Activated CD8-positive, alpha-beta memory T cell treated with anti-CD3 and anti-CD28 coated beads, Interleukin-2, amount 10 ng/mL, durations not matched to agents 7 days and 5 days (primary cell): ENCODE measurements at places on chromosomes 7 and 10.

- no peak overlapping the region for H3K27ac ChIP-seq
- H3K36me3 ChIP-seq: no peaks in the 10 kb centered on the region
- no peaks in the 10 kb centered on the region for H3K4me1 ChIP-seq
- no peak for DNase-seq
- H3K27me3 ChIP-seq: no peaks in the 10 kb centered on the region
Observed at GRCh38 chr7:41046776-41047175, 656.1 kb downstream of the INHBA start.

DNA sequence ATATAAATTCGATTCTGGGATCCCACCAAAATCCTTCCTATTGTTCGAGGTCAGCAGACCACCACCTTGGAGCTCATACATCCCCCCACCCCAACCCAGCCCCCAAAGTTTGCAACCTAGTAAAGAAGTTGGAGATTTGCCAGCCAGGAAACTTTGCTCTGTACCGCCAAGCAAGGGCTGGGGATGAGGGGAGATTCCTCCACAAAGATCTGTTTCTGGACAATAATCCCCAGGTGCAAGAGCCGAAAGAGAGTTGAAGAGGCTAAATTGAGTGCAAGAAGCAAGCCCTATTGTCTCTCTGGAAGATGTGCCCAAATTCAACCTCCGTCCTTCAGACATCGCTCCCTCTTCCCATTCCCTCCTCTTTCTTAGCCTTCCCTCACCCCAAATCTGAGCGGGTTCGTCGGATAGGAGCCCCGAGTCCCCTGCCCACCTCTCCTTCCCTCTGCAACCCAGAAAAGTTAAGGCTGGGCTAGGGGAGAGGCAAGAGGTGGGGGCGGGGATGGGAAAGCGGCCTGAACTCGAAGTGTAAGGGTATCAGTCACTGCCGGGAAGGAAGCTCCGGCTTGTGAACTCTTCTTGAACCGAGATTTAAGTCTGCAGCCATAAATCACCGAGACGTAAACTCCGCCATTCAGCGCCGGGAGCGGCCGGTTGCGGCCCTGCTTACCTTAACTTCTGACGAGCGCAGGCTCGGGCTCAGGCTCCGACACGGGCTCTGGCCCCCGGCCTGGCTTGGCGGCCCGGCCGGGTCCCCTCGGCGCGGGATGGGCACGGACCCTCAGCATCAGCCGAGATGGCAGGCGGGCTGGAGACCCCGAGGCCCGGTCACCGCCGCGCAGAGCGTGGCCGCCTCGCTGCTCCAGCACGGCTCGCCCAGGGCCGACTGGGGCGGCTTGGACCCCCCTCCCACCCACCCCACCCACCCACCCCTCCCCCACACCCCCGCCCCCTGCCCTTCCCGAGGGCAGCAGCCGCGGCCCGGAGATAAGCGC, 10.8 kb upstream of the HOXA2 start:
- DNase-seq: no peak
- H3K36me3 ChIP-seq: no peaks in the 10 kb centered on the region
- H3K4me1 ChIP-seq: no peaks in the 10 kb centered on the region
- H3K4me3 ChIP-seq: no peak overlapping the region
- no peak overlapping the region for H3K27ac ChIP-seq
- peaks cover 3% of the 10 kb centered on the region for H3K27me3 ChIP-seq

DNA sequence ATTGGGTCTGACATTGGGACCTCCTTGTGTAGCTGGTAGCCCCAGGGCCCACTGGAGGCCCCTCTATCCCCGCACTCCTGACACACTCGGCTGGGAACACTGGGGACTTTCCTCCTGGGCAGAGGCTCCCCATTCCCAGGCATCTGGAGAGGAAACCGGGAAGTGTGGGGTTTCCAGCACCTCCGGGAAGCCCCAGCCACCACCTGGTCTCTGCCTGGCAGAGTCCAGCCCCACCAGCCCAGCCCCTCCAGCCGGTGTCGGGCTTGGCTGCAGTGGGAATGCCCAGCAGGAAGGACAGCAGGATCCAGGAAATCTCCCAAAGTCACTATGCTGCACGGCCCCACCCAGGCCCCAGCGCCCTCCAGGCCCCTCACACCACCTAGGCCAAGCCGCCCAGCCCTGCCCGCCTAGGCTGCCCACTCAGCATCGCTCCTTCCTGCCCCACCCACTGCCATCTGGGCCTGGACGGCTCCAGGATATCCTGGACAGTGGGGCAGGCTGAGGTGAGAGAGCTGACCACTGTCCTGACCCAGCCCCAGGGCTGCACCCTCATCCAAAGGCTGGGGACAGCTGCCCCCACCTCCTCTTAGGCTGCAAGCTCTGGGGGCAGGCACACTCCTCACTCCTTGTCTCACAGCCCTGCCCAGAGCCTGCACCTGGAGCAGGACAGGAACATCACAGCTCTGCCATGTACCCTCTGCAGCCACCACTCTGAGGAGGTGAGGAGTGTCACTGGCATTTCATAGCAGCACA, 11.8 kb downstream of the RASGEF1A start:
- H3K27ac ChIP-seq: peak overlapping the region; percentile 74
- no peaks in the 10 kb centered on the region for H3K36me3 ChIP-seq
- H3K4me3 ChIP-seq: no peak overlapping the region
- H3K27me3 ChIP-seq: no peaks in the 10 kb centered on the region

DNA sequence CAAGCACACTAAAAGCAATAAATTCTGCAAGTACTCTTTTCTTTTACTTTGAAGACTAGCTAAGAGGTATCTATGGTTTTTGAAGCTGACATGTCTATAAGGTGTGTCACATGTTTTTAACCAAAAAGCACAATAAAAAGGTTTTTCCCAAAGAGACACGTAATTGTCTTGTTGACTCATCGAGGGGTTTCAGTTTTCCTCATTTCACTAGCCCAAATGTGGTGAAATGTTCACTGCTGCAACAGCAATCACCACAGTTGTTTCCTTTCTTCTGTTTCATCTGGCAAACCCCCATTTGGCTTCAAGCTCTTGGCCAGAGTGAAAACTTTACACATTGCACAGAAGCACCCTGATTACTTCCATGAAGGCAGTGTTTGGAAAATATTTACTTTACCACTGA, 3.8 kb upstream of the HOXA4 start:
- peak; percentile 51 for DNase-seq
- peaks cover 33% of the 10 kb centered on the region for H3K4me1 ChIP-seq
- peaks cover 77% of the 10 kb centered on the region for H3K27me3 ChIP-seq
- H3K27ac ChIP-seq: no peak overlapping the region

DNA sequence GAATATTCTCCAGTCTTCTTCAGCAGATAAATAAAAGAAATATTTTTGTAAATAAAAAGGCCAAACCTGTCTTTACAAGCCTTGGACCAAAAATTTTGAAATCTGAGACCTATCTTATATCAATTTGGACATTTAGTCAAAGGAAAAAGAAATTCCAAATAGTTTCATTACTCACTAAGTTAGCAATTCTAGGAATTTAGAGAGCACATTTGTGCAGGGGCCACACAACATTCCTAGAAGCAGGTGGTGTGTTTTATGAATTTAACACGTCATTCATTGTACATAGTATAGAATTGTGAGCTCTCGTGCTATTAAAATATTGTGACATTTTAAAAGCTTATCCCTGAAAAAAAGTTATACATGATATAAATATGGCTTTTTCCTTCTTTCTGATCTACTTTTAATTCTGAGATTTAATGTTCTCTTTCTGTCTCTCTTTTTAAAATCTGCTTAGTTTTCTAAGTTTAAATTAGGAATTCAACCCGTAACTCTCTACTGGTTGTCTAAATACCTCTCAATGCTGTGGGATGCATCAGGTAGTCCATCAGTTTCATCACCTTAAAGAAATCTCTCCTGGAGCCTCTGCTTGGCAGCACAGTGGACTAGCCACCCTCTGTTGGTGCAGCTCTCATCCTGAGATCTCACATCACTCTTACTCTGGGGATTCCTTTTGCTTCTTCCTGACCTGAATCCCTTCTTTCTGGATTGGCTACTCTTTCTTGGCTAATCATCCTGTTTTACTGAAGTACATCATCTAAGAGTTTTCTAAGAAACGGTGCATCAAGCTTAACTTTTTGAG, 124.5 kb downstream of the SEMA3E start:
- no peaks in the 10 kb centered on the region for H3K4me1 ChIP-seq
- no peak overlapping the region for H3K27ac ChIP-seq
- no peak for DNase-seq
- no peaks in the 10 kb centered on the region for H3K27me3 ChIP-seq
- H3K4me3 ChIP-seq: no peak overlapping the region

DNA sequence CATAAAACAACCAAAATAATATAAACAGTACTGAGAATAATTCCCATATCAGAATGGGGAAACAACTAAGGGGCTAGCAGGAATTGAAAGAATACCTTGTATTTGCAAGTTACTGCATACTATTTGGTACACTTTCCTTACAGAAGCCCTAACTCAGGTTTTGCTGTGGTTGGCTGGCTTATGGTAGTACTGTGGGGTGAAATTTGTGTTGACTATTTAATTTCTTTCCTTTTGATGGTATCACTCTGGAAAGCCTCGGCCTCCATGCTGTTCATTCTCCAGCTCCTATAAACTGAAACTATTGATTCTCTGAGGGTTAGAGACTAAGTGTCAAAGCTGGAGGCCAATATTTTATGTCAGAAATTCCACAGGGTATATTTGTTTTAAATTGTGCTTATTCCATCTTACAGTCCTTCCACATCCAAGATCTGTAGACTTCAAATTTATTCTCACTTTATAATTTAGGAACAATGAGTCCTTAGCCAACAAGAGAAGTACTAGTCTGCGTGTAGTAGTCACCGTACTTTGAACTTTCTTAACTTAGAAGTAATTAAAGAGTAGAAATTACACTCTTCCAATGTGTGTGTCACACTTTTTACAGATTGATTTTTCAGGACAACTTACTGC, 13.4 kb downstream of the SKIDA1 start:
- no peak for DNase-seq
- H3K27me3 ChIP-seq: peaks cover 69% of the 10 kb centered on the region
- H3K36me3 ChIP-seq: no peaks in the 10 kb centered on the region
- H3K4me1 ChIP-seq: peaks cover 5% of the 10 kb centered on the region

DNA sequence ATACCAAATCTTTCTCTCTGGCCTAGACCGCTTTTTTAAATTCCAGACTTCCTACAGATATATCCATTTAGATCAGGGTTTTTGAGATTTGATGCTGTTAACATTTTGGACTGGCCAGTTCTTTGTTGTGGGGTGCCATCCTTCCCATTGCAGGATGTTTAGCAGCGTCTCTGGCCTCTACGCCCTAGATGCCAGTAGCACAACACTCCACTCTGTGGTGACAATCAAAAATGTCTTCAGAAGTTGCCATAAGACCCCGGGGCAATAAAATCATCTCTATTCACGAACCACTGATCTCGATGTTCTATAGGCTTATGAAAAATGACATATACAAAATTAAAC, 46.3 kb downstream of the HDAC9 start:
- no peak overlapping the region for H3K27ac ChIP-seq
- DNase-seq: no peak
- no peaks in the 10 kb centered on the region for H3K36me3 ChIP-seq

DNA sequence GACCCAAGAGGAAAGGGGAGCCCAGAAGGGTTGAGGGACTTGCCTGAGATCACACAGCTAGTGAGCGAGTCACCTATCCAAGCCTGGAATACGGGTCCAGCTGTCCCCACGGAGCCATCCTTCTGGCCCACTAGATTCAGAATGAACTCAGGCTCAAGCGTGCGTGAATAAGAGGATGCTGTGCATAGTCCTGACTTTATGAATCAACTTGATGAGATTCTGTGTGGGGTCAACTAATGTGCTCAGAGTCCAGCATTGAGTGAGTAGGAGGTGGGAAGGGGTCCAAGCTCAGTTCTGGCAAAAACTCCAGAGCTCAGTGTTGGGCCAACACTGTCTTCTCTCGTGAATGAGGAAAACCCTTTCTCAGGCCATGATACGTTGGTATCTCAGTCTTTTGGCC, 41.4 kb downstream of the CAMK1D start:
- no peak overlapping the region for H3K4me3 ChIP-seq
- no peak for DNase-seq
- no peaks in the 10 kb centered on the region for H3K36me3 ChIP-seq
- H3K27me3 ChIP-seq: no peaks in the 10 kb centered on the region
- no peaks in the 10 kb centered on the region for H3K4me1 ChIP-seq

DNA sequence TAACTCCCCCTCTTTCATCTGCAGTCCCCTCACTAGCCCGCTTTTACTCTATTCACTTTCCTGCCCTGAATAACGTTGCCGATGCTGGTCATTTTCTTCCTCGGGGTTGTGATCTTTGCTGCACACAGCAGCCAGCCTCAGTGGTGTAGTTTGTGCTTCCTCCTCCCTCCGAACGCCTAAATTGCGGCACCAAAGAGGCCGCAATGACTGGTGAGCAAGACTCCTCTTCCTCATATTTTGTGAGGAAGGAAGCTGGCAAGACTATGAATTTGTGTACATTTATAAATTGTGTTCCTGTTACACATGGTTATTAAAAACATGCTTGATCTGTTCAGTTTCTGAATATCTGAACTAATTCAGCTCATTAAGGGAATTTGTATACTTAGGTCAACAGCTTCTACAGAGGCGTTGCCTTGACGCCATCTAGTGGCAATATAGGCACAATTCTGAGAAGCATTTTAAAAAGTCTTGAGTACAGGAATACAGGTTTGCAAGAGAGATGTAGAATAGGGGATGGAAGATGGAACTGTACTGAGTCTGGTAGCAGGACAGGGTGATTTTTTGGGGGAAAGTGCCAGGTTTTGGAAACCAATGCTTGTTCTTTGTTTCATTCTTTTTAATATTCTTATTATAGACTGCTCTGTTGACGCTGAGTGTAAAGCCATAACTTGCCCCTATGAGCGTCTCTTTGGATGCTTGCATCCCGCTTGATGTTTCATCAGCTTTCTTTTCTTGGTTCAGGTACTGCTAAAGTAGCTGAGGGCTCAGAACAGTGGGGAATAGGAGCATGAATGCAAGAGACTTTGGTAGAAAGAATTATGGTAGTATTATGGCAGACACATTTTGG, 4.1 kb upstream of the TAS2R5 start:
- H3K27ac ChIP-seq: no peak overlapping the region
- DNase-seq: peak; percentile 44
- H3K4me3 ChIP-seq: no peak overlapping the region

GRCh38 chr10:71696628-71697326, 22.8 kb downstream of the C10orf105 start:
- H3K27me3 ChIP-seq: peaks cover 8% of the 10 kb centered on the region
- H3K27ac ChIP-seq: no peak overlapping the region
- H3K4me3 ChIP-seq: no peak overlapping the region
- H3K4me1 ChIP-seq: peaks cover 51% of the 10 kb centered on the region
- peak; percentile 75 for DNase-seq

DNA sequence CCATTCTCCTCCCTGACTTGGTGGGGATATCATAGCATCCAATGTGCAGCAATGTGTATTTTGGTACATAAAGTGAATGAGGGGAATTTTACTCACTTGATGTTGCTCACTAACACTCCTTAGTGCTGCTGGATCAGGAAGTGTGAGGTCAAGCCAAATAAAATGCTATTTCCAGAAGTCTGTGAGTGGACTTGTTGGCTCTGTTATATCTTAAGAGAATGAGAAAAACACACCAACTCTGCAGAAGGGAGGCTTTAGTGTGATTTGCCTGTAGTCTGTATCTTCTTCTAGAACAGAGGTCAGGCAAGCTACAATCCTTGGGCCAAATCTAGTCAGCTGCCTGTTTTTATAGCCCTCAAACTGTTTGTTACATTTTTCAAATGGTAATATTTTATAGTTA, 154.3 kb downstream of the POLR1F start:
- no peak for DNase-seq
- no peak overlapping the region for H3K4me3 ChIP-seq
- no peak overlapping the region for H3K27ac ChIP-seq
